ENCODE measurements at places on chromosomes 12 and 14.
A peak's percentile ranks its signal among the peaks of the same experiment; 100 is the strongest.

DNA sequence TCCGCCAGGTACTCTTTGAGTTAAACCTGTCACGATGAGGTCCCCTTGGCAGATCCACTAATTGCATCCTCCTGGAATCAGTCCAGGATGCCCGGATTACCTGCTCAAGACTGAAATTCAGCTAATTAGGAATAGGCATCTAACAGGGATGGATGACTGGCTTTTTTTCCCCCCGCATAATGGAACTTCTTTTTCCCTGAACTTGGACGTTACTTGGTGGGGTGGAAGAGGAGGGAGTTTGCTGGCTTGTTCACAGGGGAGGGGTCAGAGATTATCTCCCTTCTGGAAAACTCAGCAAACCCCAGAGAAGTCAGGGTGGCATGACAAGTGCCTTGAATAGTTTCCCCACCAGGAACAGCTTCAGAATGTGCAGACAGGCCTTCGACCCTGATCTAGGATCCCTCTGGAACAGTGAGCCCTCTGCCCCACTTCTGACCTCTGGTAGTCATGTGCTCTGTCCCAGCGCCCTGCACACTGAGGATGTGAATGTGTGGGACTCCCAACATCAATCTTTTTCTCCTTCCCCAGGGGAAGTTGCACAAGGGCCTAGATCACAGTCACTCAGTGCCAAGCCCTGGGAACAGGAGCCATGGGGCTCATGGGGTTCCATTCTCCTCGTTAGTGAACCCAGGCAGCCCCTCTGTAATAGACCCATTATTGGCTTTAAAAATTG is 142.5 kb downstream of the SMOC1 start:
- DNase-seq, result no peak

DNA sequence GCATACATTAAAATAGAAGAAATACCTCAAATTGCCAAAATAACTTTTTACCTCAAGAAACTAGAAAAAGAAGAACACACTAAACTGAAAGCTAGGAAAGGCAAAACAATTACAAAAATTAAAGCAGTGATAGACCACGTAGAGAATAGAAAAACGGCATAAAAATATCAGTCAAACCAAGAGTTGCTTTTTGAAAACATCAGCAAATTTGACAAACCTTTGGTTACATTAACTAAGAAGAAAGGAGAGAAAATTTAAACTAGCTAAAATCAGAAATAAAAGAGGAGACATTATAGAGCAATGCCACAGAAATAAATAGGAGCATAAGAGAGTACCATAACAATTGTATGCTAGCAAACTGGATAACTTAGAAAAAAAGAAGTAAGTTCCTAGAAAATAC is 553.8 kb downstream of the CCER1 start:
- no peak for DNase-seq

DNA sequence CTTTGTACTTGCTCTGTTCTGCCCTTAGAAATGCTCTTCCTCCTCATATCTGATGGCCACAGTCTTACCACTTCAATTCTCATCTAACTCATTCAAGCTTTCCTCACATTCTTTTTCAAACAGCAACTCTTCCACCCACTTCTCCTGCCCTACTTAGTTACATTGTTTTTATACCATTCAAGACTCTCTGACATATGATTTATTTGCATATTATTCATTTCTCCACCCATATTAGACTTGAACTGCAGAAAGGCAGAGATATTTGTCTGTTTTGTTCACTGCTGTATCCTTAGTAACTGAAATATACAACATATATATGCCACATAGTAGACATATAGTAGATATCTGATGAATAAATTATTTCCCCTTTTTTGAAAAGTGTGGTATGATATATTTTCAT is 95.5 kb upstream of the DCN start:
- no peak for DNase-seq

DNA sequence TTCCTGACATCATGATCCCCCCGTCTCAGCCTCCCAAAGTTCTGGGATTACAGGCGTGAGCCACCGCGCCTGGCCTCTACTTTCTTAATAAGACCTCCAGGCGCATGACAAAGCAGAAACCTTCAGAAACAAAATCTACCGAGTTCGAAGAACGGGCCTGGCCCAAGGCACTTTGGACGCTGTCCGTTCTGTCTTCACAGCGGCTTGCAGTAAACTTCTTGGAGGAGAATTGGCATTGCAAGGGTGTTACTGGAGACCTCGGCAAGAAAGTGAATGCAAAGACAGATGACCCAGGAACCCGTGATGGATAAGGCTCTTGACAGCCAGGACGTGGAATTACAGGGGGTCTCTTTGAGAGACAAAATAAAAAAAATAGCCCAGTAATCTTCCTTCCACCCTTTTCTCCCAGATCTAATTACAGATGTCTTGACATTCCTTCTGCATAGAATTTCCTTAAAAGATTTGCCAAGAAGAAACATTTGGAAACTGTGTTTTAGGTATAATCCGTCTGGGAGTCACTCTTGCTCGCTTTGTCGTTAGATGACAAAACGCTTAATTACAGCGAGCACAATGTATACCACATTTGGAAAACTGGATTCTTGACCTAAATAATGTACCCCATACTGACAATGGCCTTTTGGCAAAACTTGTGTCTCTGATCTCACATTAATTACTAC is 83.2 kb upstream of the TBX3 start:
- no peak for DNase-seq

GRCh38 chr14:35394326-35395013 is 10.1 kb downstream of the NFKBIA start:
- no peak for DNase-seq

GRCh38 chr14:100767003-100767787 is 40.5 kb downstream of the DLK1 start:
- DNase-seq, result no peak

GRCh38 chr12:123270214-123271000 is 1.2 kb downstream of the CDK2AP1 start:
- peak; percentile 69 for DNase-seq

DNA sequence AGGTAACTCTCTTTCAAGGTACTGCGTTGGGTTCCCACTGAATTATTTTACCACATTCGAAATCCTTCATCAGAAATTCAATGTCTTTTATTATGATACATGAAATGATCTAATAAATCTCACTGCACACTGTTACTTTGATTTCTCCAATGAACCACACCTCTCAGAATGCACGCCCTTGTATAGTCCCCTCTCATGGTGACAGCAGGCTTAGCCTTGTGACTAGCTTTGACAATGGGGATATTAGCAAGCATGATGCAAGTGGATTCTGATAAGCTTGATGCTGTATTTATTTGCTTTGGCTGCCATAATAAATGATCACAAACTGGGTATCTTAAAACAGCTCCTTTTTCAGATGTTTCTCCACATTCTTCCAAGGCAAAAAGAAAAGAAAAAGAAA is 100.4 kb upstream of the ETV6 start:
- DNase-seq, result no peak

DNA sequence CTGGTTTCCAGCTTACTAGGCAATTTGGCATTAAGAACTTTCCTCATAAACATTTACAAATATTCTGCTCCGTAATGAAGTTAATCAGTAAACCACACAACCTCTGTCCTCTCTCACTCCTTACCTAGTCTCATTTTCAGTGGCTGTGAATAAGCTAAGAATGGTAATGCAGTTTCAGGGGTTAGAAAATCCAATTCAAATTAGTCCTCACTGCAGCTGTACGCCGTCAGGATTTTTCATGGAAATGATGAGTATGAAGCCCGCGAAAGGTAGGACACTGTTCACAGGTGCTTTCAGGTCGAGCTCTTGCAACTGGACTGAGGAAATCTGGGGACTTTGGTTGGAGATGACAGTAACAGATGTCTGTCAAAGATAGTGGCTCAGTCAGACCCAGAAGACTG is 29.6 kb downstream of the NR1H4 start:
- no peak for DNase-seq

DNA sequence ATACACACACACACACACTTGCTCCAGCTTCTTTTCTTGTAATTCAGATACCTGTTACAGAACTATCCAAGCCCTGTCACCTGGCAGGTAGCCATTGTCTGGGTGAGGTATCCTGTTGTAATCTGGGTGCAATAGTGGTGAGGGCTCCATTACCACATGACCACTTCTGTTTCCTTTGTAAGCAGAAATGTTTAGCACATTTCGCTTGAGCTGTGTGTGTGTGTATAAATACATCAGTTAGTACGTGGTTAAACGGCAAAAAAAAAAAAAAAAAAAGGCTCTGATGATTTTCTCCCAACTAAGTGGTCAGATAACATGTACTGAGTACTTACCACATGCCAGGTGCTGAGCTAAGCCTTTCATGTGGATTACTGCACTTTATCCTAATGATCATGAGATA is 129.3 kb upstream of the SSTR1 start:
- no peak for DNase-seq

DNA sequence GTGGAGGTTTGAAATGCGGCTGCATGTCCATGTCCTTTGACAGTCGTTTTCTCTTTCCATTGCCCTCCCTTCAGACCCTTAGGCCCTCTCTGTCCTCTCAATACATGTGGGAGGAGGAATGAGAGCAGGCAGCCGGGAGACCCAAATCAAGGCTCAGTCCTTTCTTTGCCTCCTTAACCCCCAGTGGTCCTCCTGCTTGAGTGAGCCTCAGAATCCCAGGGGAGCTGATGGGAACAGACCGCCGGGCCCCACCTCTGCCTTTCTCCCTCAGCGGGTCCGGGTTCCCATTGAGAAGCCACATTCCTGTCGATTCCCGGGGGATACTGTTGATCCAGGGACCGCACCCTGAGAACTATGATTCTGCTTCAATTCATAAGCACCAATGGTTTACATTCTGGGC is 77.9 kb upstream of the RFLNA start:
- no peak for DNase-seq

DNA sequence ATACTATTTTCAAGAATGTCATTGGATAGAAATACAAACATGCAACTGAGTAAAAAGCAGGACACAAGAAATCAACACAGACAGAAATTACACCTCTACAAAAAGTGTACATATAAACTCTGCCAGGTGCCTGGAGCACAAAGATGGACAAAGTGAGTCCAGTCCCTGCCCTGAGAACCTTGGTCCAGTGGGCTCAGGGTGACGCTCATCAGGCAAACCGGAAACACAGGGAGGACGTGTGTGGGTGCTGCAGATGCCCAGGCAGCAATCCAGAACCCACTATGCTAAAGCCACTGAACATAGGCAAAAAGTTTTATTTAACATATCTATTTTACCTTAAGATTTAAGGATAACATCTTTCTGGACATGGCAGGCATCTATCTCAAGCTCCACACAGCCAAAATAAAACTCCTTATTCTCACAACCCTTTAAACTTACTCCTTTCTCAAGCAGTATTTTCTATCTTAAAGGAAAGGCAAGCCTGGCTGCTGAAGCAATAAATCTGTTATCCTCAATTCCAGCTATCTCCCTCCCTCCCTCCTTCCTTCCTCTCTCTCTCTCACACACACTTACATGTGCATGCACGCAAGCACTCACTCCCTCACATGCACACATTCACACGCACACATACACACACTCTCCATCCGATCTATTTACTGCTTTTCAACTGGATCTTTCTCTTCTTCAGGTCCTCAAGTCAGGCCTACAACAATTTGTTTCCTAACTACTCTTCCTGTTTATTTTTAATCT is 10.2 kb downstream of the PPP1R13B start:
- no peak for DNase-seq

GRCh38 chr12:128612150-128612850 is 211.5 kb downstream of the SLC15A4 start:
- DNase-seq, result no peak

DNA sequence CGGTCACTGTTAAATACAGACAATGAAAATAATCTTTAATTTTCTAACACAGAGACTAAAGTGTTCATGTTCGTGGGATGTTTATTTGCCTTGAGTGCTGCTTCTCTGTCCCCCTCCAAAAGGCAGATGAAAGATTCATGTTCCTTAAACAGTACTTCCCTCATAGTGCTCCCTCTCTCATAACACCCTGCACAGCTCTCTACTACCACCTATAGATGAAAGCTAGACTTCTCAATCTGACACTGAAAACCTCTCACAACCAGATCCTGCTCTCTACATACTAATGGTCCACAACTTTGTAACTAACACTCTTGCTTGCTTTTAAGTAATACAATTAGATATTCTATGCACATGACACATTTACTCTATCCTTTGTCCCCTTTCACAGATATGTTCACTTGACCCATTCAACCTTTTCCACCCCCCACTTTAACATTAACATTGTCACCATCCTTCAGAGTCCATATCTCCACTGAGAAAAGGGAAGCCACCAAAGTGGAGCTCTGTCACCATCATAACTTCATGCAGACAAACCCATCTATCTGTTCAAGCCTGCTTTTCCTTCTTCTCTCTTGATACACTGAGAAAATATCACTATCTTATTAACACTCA is 266.4 kb upstream of the USP15 start:
- no peak for DNase-seq

DNA sequence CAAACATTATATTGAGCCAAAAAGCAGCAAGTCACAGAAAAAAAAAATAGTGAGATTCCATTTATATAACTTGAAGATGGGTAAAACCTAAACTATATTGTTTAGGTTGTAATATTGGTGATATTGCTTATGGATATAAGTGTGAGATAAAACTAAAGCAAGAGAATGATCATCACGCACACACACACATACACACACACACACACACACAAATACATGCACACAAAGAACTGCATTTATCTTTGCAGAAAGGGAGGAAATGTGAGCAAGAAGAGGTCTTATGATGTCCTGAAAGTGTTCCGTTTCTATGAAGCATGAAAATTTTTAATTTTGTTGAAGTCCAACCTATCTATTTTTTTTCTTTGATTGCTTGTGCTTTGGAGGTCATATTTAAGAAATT is 16.4 kb upstream of the AMN1 start:
- no peak for DNase-seq

- DNase-seq, result no peak
Observed at GRCh38 chr14:59330455-59330854, 134.7 kb downstream of the GPR135 start.

- DNase-seq, result no peak
Observed at GRCh38 chr12:88206601-88207000, 64.5 kb downstream of the TMTC3 start.

DNA sequence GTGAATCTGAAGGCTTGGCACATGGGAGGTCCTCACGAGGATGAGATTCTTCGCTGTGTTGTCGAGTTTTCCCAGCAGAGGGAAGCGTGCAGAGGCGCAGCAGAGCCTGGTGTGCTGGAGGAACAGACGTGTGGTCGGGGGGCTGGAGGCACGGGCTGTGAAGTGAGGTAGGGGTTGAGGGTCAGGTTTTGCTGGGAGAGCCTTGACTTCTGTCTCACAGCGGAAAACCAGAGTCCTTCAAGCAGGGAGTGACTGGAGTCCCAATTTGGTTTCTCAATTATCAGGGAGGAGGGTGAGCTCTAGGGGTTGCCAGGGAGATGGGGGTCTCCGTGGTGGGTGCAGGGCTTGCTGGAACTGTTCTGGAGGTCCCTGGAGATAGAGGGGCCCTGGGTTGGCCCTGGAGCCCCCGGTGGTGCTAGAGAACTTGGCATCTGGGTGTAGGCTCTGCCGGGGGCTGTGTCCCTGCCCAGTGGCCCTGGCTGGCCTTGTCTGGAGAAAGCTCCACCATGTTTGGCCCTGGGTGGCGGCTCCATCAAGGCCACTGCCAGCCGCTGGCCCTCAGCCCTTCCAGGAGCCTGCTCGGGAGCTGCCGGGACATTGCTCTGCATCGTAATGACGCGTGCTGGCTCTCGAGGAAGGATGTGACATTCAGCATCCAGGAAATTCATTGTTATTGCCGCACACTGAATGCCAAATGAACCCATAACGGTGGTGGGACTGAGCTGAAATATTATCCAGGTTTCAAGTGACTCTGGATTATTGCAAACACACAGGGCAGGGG is 215.7 kb downstream of the KIF26A start:
- DNase-seq, result peak; percentile 48

- DNase-seq, result no peak
Observed at GRCh38 chr12:104999347-104999685, 13.2 kb downstream of the NOPCHAP1 start.

- DNase-seq, result no peak
Observed at GRCh38 chr12:24008166-24008565, 58.7 kb upstream of the SOX5 start.

GRCh38 chr14:103260629-103261124 is 73.4 kb upstream of the EIF5 start:
- peak; percentile 43 for DNase-seq
